ENCODE measurements at places on chromosomes 12 and 14.

DNA sequence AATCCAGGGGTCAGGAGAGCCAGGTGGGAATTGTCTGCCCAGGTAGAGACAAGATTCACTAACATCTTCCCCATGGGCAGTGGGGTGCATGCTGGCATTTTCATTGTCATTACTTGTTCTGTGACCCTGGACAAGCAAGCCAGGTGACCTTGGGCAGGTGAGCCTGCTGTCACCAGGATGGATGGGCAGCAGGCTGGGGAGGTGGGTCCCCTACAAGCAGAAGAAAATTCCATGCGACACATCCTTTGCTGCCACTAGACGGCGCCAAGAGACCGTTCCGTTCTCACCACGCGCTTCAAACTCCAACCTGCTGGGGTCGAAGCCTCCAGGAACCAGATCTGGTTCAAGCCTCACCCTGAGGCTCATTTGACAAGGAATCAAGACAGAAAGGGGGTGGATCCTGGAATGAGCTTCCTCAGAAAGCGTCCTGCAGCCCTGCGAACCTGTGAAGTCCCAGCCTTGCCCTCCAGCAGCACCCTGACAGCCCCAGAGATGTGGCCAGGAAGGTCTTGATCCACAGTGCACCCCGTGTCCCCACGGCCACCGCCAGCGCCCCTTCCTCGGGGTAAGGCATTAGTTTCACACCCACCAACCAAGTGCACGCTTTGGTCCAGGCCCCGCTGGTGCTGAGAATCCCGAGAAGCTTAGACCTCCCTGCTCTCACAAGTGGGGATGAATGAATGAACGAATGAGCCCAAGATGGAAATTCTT, 3.2 kb upstream of the DYNC1H1 start:
- DNase-seq, result peak; percentile 76

GRCh38 chr14:31229638-31230572, 22.3 kb upstream of the HECTD1 start:
- DNase-seq, result no peak

DNA sequence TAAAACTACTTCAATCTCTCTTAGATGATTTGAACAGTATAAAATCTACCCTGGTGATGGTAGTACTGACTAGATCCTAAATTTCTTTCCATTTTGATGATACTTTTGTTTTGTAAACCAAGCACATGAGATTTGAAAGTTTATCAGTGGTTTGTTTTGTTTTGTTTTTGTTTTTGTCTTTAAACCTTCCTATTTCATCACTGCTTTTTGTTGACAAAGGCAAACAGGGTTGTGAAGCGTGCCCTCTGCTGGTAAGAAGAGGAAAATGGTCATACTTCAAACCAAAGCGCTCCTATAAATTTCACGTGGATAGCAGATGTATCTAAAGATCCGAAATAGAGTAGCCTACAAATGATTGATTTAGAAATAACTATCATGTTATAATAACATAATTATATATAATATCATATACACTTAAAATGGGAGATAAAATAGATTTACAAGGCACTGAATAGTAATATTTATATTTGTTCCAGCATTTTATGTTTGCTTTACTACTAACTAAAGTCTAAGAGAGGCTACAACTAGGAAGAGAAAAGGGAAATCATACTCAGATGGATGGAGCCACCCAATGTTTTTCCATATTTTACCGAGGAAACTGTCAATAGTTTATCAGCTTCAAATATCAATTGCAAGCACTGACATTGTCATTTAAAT, 254.0 kb upstream of the USP15 start:
- DNase-seq, result no peak

DNA sequence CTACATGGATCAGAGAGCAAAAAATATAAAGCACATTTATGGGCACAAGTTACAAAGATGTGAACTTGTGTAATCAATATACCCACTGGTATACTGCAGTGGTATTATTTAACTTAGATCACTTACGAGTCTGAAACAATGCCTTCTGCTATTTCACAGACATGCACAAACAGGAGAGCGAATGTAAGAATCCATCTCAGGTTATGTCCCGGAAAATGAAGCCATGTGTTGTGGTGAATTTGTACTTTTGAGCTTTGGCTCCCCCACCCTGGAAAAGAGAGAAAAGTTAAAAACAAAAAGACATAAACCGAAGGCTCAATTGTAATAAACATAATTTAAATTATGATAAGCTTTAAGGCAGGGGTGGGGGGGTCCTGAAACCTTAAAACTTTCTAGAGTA, 7.6 kb downstream of the ABCC9 start:
- DNase-seq, result no peak

DNA sequence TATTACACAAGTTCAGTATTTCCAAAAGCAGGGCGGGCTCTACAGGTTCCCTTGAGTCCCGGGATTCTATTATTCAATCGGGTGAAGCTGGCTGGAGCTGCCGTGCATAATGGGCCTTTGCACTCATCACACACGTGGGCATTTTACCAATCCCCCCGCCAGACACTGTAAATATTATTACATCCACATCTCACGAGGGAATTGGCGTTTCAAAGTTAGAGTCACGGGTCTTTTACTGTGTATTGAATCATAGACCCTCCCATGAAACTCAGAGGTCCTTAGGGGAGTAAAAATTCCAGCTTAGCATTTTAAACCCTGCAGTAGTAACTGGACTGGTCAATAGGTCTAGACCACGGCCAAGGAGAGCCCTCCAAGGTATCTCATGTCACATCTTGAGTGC, 70.3 kb downstream of the MAP1LC3B2 start:
- no peak for DNase-seq

GRCh38 chr14:81275305-81276072, 54.7 kb upstream of the GTF2A1 start:
- no peak for DNase-seq

DNA sequence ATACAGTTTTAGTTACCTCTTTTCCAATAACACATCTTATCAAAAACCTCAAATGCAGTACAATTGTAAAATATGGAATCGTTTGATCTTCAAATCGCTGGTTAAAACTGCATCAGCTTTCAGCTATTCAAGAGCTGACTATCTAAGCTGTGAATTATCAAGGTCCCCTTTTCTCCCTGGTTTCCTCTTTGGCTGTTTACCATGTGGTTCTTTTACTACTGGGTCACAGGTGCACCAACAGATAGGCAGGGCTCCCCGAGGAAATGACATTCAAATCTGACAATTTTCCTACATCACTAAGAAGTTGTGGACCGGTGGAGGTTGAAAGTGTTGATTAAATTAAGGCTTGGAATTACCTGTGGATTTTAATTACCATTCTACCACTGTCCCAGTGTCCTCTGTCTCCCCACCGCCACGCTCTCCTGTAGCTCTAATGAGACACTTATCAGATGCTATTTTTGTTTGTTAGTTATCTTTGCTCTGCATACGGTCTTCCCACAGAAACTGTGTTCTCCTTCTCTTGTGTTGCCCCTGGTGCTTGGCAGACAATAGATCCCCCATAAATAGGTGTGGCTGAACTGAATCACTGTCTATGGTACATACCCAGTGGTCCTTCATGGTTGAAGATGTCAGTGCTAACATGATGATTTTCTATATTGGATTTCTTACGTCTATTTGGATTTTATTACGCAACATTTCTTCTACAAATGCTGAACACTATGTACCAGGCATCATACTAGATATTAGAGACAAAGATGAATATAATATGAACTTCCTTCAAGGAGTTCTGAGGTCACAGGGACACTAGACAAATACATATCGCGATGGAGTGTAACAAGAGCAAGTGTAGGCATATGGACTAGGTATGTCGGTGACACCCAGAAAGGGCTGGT, 20.9 kb upstream of the PLXNC1 start:
- DNase-seq, result no peak

- no peak for DNase-seq
These were observed 100.4 kb upstream of the SRRM4 start for GRCh38 chr12:118880720-118881493.

- no peak for DNase-seq
These were observed 36.6 kb upstream of the SPPL3 start for GRCh38 chr12:120940799-120941198.

DNA sequence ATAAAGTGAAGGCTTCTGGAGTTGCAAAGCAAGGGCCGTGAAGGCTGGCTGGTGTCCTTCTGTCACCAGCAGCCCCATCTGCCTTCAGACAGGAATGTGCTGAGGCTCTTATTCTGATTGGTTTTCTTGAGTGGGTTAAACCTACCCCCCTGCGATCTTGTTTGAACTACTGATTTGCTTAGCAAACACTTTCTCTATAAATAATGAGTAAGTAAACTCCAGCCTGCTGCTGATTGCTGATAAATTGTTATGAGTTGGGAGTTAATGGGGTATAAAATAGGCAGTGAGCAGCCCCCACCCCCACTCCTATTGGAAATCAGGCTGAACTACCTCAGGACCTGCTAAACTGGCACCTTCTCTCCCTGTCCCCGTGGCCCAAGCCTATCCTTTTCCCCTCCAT, 146.1 kb upstream of the NOS1 start:
- DNase-seq, result no peak

DNA sequence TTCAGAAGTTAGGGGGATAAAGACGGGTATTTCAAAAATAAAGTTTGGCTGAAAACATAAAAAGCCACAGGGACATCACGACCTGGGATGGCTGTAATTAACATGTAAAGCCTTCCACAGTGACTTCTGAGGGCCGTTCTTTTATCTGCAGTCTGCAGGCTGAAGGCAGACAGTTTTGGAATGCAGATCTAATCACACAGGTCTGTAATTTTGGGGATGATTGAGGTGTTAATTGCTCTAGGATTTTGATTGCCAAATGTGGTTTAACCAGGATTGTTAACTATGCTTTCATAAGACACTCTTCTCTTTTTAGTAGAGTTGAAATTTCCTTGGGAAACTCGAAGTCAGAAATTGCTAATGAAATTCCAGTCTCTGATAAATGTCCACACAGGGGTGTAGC, 355.5 kb downstream of the ATP23 start:
- DNase-seq, result no peak

DNA sequence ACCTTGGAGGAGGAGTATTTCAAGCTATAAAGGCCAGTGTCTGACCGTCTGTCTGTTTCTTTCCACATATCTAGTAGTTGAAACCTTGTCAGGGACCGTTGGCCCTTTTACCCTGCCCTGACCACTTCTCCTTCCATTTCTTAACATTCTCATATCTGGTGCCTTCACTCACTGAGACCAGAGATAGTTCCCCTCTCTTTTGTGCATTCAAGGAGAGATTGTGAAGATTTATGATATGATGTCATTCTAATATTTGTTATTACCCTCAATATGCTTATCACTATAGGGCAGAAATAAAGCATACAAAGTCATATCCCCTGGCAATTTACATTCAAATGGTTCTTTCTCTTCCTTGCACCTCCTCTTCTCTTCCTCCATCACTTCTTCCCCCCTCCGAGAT, 83.3 kb downstream of the PLXNC1 start:
- DNase-seq, result no peak

- DNase-seq, result no peak
These were observed 1.3 kb downstream of the TM7SF3 start for GRCh38 chr12:27012982-27013255.

DNA sequence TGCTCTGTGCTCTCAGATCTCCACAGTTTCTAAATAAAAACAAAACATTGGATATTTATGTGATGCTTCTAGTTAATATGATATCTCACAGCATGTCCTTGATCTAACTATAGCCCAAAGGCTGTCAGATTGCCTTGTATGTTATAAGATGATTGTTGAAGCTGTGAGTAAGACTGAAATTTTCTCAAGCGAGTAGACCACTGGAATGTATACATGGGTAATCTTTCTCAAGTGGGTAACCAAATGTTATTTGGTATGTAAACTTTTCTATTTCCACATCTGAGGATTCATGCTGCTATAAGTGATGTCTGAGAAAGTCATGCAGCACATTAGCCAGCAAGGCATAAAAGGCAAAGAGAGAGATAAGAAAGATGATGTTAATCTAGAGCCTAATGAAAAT, 886.7 kb downstream of the NRXN3 start:
- DNase-seq, result no peak

- DNase-seq, result no peak
These were observed 43.9 kb downstream of the FRS2 start for GRCh38 chr12:69514111-69514510.

DNA sequence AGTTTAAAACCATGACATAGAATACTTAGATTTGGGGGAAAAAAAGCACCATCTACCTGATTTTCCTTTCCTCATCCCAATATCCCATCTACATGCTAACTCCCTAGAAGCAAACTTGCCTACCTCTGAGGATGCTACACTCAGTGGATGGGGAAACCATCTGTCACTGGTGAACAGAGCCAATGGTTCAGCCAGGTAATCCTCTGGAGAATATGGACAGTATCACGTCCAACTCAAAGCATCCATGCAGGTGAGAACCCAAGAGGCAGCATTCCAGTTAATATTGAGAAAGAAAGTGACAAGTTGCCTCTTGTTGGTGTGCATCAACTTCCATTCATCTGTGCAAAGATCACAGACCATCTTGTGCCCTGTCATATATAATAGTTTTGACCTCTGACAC, 73.2 kb downstream of the NUAK1 start:
- no peak for DNase-seq

- DNase-seq, result no peak
These were observed 19.9 kb downstream of the RPS6KL1 start for GRCh38 chr14:74902941-74903705.

DNA sequence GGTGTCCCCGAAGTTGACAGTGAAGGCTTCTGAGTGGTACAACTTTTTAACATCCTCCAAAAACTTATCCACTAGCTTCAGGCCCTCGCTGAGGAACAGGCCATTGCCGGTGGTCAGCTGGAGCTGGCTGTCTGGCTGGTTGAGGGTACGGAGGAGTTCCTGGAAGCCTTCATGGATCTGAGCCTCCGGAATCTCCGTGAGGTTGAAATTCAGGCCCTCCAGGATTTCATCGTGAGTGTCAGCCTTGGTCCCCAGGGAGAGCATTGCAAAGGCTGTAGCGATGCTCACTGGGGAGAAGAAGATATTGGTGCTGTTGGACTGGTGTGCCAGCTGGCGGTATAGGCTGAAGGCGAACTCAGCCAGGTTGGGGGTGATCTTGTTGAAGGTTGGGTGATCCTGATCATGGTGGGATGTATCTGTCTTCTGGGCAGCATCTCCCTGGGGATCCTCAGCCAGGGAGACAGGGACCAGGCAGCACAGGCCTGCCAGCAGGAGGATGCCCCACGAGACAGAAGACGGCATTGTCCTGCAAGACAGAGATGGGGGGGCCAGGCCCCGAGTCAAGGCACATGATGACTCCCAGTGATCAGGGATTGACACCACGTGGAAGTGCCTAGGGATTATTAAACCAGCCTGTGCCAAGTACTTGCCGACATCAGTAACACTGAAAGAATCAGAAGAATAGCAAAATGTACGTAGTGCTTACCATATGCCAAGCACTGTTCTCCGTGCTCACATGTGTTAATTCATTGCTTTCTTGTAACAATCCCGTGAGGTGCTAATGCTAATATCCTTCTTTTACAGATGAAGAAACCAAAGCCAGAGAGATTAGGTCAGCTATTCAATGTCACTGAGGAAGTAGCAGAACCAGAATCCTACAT, 5.4 kb downstream of the SERPINA1 start:
- DNase-seq, result no peak

GRCh38 chr12:130514149-130514551, 176.5 kb downstream of the PIWIL1 start:
- DNase-seq, result no peak

DNA sequence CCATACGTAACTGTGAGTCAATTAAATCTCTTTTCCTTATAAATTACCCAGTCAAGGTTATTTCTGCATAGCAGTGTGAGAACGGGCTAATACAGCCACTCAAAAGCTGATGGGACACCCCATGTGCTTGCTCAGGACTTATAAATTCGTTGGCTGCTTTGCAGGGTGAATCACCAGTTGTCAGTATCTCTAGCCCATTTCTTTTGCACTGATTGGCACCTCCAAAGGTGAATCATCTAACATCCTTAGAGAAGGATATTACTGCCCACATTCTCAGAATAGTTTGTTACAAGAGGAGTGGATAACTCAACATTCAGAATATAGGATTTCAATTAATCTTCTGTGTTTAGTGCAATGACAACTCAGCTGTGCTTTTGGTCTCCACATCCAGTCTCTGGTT, 601.5 kb downstream of the KCNH5 start:
- DNase-seq, result no peak

Data from CD4-positive, alpha-beta T cell treated with Interleukin-6 at 100 ng/mL for 8 hours (primary cell).